ENCODE measurements at places on chromosomes 3 and 15.

DNA sequence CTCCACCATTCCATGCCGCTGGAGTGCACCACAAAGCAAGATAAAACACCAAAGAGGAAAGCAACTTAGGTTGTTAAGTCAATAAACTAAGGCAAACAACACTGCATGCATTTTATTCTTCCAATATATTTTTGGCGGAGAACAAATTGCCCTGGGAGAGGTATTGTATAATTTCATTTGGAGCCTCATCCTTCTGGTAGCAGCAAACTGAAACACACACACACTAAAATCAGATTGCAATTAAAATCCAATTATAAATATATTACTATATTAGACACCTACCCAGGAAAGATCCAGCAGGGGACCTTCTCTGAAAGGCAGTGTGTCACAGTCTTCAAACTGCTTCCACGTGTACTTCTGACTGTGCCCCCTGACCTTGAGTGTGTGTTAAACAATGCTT is 102.3 kb downstream of the RORA start:
- DNase-seq: no peak

DNA sequence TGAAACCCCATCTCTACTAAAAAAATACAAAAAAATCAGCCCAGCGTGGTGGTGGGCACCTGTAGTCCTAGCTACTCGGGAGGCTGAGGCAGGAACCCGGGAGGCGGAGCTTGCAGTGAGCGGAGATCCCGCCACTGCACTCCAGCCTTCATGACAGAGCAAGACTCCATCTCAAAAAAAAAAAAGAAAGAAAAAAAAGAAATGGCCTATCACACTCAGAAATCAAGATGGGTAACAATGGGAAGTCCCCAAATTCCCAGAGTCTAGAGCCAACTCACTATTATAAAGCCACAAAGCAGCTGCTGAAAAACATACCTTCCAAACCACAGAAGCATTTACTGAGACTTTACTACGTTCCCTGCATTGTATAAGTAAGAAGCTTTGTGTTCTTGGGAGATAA is 7.5 kb downstream of the HDGFL3 start:
- DNase-seq: no peak

- no peak for DNase-seq
These were observed 3.1 kb upstream of the EXOG start for GRCh38 chr3:38493031-38493430.

- DNase-seq: no peak
These were observed 26.1 kb downstream of the PPP2R3A start for GRCh38 chr3:135991621-135992020.

DNA sequence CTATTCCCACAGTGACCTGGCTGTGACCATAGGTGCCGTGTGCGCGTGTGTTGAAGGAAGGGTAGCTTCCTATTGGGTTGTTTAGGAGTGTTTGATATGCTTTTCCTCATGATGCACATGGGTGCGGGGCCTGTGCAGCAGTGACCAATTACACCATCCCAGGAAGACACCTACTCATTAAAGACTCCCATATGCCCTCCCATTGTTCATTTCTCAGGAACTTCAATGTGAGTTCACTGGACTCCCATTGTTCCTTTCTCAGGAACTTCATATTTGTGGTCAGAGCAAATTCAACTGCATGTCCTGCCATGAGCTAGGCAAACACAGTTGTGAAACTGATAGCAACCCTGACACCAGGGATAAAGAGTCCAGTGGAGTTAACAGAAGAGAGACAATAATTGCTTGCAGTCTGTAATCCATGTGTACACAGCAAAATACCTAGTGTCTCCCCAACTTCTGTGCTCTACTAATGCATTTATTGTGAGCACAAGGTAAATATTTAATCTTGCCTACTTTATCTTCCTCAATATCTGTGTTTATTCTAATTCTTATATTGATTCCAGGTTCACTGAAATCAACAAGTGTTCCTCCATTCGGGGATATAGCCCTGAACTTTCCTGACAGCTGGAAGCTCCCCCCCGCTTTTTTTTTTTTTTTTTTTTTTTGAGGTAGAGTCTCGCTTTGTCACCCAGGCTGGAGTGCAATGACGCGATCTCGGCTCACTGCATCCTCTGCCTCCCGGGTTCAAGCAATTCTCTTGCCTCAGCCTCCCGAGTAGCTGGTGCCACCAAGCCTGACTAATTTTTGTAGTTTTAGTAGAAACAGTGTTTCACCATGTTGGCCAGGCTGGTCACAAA is 57.5 kb upstream of the GCNT3 start:
- no peak for DNase-seq

DNA sequence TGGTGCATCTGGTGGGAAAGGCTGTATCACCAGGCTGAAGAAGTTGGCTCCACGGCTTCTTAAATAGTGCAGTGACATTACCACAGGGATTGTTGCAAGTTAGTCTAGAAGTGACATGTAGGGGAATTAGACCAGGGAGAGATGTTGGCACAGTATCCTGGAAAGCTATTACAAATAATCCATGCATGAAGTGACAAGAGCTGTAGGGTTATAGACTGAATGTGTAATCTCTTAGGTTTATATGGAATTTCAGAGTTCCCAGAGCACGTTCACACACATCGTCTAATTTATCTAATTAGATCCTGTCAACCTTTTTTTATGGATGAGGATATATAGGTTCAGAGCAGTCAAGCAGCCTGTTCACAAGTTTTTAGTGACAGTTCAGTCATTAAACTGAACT is 37.3 kb upstream of the APH1B start:
- no peak for DNase-seq

DNA sequence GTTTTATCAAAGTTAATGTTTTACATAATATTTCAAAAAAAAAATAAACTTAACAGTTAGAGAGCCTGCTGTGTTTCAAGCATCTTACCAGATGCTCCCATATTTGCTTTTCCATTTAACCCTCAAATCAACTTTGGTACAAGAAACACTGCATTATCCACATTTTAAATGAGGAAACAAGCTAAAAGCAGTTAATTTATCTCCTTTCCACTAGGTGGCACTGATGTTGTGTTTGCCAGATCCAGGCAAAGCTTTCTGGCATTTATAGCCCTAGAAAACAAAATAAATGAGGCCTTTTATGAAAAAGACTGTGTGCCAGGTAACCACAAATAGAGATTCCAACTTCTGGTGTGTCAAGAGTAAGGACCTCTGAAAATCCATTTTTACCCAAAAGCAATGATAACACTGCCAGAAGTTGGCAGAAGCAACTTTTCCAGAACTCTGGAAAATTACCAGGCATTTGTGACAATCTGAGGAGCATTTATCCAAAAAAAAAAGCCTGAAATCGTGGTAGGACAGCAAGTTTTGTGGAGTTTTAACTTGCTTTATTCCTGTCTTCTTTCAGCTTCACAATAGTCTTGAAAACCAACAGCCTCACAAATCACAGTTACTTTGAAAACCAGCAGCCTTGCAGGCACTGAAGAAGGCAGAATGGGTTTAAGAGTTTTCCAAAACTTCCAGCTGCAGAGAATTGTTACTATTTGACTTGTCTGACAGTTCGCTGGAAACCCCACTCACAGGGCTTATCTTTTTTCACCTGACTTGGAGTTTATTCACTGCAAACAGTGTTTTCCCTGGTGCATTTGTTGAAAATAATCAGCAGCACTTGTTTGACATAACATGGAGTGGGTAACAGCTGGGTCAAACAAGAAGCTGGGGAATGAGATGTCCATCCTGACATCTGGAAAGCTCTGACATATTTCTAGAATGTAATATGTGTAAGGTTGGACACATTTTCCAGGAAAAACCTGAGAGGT is 9.2 kb downstream of the FAM162A start:
- DNase-seq: peak; percentile 55

DNA sequence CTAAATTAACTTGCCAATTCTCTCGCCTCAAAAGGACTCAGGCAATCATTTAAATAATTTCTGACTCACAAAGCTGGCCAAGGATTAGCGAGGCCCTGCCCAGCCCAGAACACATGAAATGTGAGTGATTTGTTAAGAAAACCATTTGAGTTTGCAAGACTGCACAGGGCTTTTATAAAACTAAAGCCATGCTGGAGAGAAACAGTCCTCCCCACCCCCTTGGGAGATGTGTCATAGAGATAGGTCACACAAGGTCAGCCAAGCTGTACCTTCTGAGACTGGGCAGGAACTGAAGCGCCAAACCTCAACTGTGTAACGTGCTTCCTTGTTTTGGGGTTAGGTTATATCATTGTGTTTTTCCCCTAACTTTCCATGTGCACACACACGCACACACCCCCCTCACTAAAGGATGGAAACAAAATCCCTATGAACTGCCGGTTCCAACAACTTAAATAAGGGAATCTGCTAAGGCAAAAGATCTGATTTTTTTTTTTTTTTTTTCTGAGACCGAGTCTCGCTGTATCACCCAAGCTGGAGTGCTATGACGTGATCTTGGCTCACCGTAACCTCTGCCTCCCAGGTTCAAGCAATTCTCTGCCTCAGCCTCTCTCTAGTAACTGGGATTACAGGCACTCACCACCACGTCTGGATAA is 8.1 kb downstream of the SPATA12 start:
- DNase-seq: no peak

DNA sequence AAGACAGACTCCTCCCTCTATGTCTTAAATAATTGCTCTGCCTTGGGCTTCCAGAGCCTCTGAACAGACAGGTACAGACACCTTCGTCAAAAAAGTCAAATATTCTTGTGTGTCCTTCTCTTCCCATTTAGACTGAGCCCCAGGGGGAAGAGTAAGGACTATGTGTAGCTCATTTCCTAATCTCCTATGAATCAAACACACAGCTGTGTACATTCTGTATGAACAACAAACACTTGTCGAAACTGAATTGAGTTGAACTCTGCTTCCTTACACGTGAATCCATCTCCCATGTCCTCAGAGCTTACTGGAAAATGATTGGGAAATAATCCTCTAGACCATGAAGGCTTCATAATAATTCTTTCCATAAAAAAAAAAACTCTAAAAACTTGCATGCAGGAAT is 80.8 kb downstream of the MOBP start:
- no peak for DNase-seq

DNA sequence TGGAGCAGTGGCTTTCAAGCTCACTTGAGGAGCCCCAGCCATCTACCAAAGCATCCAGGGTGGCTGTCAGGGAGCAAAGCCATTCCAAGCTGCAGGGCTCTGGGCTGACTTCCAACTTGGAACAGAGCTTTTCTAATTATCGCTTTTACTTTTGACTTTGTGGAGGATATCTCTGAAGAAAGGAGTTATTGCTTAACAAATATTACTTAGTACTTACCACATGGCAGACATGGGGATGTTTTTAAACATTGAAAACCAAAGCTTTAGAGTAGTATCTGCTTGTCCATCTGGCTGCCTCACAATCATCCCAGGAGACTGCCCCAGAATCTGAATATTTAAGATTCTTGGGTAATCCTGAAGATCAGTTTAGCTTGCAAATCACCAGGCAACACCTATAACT is 8.9 kb downstream of the TAGLN3 start:
- no peak for DNase-seq

DNA sequence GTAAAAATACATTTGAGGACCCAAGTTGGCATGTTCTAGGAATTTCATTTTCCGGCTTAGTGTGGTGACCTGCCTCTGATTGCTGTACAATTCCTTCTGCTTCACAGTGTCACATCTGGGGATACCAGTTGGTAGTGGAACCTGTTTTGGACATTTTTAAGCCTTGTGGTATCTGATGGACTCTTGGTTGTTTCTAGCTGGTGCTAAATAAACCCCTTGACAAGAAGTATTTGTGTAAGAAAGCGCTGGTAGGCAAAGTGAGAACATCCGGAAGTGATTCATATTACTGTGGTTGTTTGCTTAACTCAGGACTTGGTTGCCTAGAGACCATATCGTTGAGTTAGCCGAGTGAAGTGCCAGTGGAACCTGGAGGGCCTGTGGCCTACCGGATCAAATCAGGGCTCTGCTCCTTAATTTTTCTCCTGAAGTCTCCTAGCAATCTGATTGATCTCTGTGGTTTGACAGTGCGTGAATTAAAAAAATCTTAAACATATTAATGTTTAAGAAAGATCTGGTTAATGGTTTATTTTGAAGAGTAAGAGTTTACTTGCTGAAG is 12.8 kb downstream of the IQGAP1 start:
- no peak for DNase-seq

DNA sequence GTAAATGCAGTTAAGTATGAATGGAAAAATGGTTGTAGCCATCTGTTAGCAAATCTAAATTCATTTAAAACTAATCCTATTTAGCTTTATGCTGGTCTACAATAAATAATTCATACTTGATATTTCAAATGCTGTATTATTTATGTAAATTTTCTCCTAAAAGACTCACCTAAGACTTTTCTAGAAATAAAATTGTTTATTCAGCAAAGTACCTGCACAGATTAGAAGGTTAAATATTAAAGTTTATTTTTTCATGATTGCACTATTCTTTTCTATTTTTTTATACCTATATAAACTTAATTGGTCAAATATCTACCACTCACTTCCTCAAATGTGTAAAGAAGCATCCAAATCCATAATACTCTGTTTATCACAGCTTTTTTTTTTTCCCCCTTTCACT is 45.2 kb downstream of the MBNL1 start:
- no peak for DNase-seq

- no peak for DNase-seq
These were observed 1.8 kb upstream of the IGF1R start for GRCh38 chr15:98646546-98647025.

DNA sequence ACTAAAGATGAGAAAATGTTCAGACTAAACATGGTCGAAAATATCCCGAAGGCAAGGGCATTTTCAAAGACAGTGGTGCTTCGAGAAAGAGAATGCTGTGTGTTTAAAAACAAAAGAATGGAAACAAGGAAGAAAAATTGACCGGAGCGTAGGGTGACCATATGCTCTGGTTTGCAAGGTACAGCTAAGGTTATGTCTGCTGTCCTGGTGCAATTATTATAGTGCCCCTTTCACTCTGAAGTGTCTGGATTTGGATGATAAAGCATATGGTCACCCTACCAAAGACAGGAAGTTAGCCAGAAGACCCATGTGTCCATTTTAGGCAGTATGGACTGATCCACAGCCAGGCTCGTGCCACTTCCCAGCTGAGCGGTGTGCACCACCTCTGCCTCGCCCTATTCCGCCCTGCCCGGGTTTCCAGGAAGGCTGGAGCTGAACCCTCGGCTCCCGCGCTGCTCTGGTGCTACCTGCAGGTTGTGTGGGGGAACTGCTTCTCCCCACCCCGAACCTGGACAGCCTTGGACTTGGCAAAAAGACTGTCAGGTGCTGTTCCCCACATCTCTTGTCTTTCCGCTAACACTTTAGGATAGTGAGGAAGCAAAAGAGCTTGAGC is 25.2 kb downstream of the GOLGA6D start:
- no peak for DNase-seq

GRCh38 chr15:89958107-89958805 is 42.9 kb upstream of the ZNF710 start:
- no peak for DNase-seq

DNA sequence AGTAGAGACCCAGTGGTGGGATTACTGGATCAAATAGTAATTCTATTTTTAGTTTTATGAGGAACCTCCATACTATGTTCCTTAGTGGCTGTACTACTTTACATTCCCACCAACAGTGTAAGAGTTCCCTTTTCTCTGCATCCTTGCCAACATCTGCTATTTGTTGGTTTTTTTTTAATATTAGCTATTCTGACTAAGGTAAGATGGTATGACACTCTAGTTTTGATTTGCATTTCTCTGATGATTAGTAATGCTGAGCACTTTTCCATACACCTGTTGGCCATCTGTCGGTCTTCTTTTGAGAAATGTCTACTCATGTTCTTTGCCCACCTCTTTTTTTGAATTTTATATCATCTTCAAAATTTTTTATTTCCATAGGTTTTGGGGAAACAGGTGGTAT is 34.2 kb upstream of the RAP2B start:
- DNase-seq: no peak

Data from midbrain (tissue), 1 donor.